Activated CD8-positive, alpha-beta memory T cell treated with anti-CD3 and anti-CD28 coated beads for 4 hours (primary cell): ENCODE measurements at places on chromosomes 1 and 21.

DNA sequence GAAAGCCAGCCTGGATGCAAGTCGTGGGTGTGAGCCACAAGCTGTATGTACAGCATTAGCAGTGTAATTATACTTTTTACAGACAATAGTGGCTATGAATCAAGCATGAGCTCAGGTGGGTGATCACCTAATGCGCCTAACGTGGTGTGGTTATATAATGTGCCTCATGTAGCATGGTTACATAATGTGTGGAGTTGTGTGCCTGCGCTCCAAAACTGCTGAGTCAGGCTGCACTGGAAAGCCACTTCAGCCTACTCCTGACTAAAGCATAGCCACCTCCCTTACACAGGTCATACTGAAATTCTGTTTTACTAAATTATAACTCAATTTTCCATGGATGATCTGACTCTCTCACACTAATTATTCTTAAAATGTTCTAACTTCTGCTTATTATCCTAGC, 69.8 kb downstream of the KCNT2 start:
- no peak for DNase-seq

DNA sequence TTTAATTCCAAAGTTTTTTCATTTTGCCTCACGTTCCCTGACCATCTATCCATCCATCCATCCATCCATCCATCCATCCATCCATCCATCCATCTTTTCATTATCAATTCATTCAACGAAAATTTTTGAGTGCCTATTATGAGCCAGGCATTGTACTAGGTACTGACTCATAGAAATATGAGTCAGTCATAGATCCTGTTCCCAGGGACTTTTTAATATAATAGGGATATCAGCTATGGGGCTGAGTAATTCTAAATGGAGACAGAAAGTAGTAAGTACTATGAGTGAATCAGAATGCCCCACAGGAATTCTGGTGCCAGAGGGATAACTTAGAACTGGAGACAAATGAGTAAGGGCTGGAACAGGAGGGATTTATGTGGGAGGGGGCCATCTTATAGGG, 49.8 kb upstream of the GNG12 start:
- DNase-seq: no peak

DNA sequence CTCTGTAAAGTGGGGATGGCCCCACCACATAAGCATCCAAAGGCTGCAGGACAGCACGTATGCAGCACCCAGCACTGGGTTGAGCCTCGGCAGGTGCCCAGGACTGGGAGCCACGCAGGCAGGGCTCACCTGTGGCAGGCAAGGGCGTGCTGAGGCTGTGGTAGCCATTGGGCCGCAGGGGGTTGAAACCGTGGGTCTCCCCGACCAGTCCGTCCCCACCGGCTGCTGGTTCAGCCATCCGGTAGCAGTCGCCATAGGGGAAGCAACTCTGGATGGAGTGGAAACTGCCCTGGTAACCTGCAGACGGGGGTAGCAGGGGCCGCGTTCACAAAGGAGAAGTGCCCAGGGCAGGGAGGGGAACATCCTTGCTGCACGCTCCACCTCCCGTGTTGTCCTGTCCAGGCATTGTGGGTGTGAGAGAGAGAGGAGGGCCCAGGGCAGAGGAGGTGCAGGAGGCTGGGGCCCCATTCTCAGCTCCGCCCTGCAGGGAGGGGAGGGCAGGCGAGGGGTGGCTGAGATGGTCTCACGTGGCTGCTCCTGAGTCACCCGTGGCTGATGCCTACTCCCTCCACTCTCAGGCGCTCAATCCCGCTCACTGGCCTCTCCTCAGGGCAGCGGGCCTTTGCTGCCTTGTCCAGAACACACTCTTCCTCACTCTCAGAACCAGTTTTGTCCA, 49.9 kb downstream of the DMRTB1 start:
- DNase-seq: no peak

DNA sequence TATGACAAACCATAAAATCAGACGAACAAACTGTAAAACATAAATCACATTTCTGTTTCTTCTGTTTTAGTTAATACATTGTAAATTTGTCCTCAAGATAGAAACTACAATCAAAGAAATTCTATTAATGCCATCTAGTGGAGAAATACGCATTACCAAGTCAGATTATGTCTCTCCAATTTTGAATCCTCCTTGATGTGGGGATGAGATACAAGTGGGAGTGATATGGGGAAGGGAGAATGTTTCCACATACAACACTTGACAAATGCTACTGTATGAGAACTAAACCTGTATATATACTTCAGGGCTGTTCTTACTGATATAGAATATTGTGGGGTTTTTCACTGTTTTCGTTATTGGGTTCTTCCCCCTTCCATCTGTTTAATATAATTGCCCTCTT, 2.6 kb downstream of the HFM1 start:
- no peak for DNase-seq

DNA sequence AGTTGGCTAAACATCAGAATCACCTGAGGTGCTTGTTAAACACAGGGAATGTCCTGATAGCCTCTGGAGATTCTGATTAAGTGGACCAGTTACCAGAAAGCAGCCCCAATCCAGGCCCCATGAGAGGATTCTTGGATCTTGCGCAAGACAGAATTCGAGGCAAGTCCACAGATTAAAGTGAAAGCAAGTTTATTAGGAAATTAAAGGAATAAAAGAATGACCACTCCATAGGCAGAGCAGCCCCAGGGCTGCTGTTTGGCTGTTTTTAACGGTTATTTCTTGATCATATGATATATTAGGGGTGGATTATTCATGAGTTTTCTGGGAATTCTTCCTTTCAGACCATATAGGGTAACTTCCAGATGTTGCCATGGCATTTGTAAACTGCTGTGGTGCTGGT, 176.2 kb downstream of the ROR1 start:
- no peak for DNase-seq

DNA sequence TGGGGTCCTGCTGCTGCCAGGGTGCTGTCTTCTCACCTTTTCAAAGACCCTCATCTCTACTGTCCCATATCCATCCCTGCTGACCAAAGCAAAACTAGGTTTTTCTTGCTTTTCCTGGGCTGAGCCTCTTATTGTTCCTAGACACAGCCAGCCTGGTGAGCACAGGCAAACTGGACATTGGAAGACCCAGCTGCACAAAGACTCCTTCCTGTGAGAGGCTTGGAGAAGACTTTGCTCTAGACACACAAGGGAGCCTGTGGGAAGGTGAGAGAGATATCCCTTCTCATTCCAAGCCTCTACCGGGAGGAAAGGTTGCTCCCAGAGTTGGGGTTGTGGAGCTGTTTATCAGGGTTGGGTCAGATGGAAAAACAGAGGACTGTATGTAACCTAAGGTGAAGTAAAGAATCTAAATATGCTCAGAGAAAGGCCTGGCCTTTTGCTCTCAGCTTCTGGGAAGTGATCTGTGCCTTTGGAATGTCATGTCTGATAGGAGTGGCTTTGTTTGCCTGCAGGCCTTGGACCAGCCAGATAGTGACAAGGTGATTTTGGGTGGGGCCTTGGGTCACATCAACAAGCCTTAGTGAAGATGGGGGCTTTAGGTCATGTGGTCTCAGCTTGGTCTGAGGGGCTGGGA, 87.6 kb upstream of the RUNX1 start:
- DNase-seq: no peak

GRCh38 chr1:113871597-113872113, at the start of gene PTPN22:
Gene PTPN22 (minus strand): TSS chr1:113871712.
- DNase-seq: peak; percentile 57

DNA sequence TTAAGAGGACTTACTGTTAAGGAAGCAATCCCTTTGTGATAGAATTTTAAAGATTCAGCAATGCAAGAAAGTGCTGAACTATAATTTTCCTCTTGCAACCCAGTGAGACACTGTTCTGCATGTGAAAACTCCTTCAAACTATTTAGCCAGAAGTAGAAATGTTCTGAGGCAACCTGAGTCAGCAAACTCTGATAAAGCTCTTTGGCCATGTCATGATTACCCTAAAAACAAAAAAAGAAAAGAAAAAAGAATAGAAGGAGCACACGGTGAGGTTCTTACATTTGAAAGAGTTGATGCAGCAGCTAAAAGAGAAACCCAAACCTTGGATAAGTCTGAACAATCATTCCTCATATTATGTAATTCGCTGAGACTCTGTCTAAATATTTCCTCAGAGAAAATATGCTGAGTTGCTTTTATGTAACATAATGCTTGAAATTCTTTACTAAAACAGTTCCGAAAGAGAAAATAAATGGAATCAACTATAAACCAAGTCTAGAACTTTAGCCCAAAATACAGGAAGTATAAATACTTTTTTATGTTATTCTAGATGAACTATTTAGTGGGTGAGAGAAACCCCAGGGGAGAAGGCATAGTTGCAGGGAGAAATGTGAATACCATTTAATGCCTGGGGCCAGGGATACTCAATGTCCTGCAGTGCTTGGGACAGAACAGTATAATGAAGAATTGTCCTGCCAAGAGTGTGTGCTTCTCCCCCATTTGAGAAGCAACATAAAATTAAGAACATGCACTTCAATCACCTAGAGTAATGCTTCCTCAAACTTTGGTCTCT, 60.0 kb downstream of the INTS7 start:
- DNase-seq: no peak

DNA sequence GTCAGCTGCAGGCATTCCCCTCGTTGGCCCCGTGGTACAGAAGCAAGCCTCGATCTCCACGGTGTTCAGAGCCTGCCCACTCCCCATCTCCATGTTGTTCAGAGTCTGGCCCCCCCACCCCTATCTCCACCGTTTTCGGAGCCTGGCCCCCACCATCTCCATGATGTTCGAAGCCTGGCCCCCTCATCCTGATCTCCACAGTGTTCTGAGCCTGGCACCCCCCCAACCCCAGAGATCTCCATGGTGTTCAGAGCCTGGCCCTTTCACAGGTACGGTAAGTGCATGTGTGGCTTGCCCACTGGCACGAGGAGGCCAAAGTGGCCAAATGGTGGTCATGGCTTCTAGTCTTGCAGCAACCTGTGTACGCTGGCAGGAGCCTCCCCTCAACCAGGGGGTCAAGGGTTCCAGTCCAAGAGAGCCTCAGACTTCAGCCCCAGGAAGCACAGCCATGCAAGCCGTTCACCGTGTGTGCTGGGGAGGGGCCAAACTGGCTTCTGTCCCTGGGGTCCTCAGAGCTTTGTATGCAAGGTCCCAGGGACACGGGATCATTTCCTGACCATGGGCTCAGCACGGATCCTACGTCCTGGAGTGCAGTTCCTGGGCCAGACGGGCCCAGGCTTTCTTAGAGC, 13.3 kb upstream of the PCBP3 start:
- no peak for DNase-seq

- peak; percentile 2 for DNase-seq
These were observed 52.9 kb upstream of the CD46 start for GRCh38 chr1:207698822-207699483.

DNA sequence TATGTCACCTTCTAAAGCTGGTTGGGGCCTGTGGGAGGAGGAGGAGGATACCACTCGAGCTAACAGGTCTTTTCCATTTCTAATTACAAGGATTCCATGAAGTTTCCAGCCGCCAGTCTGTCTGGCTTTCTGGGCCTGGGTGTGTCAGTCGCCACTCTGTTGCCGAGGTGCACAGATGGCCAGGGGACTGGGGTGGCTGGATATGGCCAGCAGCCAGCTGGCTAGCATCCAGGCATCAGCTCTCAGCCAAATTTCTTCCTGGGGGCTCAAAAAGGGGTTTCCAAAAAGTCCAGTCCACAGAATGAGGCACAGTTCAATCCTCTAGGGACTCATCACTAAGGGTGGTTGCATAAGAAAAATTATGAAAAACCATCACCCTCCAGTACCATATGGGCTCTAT, 32.4 kb downstream of the ITPKB start:
- DNase-seq: no peak
